ENCODE measurements at places on chromosomes 3 and 15. TPM values are rescaled to one million over a fixed set of nuclear protein-coding genes. Genes with fewer than 3 reads are reported as not detected.

- DNase-seq = no peak
Measured at GRCh38 chr15:57388464-57388863, 12.2 kb downstream of the CGNL1 start.

DNA sequence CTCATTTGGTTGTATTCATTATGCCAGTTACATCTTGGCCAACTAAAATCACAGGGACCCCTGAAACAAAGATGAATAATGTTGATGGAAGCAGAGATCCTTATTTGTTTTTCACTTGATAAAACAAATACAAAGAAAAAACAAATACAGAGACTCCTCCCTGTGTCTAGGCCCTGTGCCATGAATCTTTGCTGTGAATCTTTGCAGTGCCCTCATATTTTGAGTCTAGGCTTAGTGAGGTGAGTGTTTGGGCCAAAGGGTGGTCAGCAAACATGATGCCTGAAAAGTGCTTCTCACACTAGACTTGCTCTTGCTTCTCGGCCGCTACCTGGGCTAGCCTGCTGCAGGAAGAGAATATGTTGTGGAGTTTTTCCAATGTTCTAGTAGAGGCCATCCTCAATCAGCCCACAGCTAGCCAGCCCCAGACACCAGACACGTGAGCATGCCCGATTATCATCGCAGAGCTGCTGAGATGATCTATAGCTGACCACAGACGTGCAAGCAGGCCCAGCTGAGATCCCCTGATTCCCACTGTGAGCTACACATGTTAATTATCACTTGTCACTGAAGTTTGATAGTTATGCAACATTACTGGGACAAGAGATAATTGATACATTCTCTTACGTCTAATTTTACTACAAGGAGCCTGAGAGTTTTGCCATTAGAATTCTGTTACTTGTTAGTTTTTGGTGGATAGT is 191.4 kb downstream of the THRB start:
- DNase-seq = no peak

DNA sequence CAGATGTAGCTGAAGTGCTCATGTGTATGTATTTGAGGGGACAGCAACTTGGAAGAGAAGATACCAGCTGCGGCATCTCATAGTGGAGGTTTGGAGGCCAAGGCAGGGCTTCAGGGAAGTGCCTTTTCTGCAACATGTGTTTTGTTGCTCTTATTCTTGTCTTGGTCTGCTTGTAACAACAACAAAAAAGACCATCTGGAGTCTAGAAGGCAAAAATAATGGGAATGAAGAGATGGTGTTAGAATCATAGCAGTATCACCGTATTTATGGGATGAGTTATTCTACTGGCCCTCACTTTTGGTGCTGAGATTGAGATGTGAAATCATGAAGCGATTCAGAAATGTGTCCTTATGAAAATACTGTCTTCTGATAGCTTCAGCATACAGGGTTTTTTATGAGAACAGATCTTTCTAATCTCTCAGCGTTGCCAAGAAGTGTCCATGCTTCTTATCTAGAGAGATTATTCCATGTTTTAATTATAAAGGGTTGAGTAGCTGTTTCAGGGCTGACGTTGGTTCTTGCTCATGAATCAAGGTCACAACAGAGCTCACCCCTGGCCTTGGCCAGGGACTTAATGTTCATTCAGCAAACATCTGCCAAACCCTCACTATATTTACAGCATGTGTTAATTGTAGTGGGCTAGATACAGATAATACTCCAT is 58.0 kb downstream of the ITPR1 start:
- no peak for DNase-seq

GRCh38 chr3:131033480-131034080 is 6.9 kb downstream of the NEK11 start:
- no peak for DNase-seq

- no peak for DNase-seq
Measured at GRCh38 chr15:67769497-67770357, 55.6 kb upstream of the SKOR1 start.

ZNF280D gene
- total RNA-seq = 29.7 TPM

- DNase-seq = no peak
Measured at GRCh38 chr3:156230278-156230900, 110.0 kb downstream of the KCNAB1 start.

TRH gene
- 0.36 TPM for total RNA-seq

Measured in progenitor cell of endocrine pancreas (in vitro differentiated cells).